ENCODE measurements at places on chromosomes 2 and 18.

- DNase-seq = no peak
Observed at GRCh38 chr18:76515576-76515975, 20.5 kb upstream of the ZNF516 start.

DNA sequence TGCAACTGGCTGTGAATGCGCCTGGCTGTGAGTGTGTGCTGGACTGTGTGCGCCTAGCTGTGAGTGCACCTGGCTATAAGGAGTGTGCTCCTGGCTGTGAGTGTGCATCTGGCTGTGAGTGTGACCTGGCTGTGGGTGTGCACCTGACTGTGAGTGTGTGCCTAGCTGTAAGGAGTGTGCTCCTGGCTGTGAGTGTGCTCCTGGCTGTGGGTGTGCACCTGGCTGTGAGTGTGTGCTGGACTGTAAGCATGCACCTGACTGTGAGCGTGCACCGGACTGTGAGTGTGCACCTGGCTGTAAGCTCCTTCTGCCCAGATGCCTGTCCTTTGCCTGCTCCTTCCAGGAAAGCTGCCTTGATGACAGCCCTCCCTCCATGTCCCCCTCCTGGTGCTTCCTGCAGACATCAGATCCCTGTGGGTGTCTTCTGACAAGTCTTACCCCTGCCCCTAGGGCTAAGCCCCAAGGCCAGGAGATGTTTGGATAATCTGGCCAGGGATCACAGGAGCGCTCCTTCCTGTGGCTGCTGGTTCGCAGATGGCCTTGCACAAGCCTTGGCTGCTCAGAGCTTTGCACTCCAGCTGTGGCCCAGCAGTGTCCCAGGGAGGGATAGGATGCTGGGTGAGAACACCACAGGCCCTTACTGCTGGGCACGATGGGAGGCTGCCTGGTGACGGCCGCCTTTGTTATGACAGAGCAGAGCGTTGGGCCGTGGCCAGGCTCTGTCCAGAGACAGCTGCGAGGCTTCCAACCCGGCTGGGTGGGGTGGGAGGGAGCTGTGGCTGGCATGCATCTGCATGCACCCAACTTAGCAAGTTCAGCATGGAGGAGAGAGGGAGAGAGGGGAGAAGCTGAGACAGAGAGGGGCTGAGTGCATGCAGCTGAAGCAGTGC is 89.9 kb downstream of the GLI2 start:
- DNase-seq = peak; percentile 36

GRCh38 chr2:214706986-214707385 is 102.5 kb downstream of the BARD1 start:
- no peak for DNase-seq

GRCh38 chr18:13745696-13746095 is 19.2 kb downstream of the RNMT start:
- no peak for DNase-seq

- no peak for DNase-seq
Observed at GRCh38 chr2:191479680-191480023, 198.3 kb upstream of the NABP1 start.

DNA sequence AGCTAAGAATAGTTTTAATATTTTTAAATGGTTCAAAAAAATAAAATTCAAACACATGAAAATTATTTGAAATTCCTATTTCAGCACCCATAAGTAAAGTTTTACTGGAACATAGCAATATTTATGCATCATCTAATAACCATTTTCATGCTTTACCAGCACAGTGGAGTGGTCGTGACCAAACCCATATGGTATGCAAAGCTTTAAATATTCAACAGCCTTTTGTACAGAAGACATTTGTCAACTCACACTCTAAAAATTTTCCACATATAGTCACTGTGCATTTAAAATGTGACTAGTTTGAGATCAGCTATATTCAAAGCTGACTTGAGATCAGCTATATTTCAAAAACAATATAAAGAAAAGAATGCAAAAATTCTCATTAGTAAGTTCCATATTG is 46.2 kb downstream of the PUM2 start:
- no peak for DNase-seq

DNA sequence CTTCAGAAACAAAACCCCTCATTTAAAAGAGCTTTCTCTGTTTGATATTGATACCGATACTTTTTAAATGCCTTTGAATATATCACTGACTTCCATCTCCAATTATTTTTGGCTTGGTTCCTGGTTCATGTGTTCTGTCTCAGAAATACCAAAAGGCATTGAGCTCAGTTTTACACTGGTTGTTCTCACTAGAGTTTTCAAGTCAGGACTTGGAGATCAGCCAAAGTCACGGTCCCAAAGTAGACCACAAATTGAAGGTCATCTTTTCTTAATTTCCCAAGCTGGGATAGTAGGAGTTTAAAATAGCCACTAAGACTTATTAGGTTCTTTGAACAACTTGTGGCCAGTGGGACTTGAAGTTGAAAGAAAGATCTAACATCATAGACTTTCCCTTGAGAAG is 24.2 kb downstream of the DHRS9 start:
- no peak for DNase-seq

GRCh38 chr2:128411431-128411830 is 92.8 kb upstream of the HS6ST1 start:
- no peak for DNase-seq
